ENCODE measurements at places on chromosomes 4 and X.

DNA sequence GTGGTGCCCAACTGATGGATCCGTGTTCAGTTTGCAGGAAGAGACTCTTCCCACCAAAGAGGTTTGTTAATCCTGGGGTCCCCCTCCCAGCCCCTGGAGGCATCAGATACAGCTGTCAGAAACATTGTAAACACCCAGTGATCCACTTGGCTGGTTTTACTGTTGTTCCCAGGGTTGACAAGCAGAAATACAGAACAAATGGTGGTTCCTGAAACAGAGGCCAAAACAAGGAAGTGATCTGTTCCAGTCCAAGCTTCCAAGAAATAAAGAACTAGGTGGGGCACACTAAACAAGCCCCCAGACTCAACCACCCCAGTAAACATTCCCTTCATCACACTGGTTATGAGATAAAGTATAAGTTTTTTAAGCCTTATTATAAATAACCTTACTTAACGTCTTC lies 1.4 kb downstream of the TMLHE start:
- DNase-seq = peak; percentile 0

DNA sequence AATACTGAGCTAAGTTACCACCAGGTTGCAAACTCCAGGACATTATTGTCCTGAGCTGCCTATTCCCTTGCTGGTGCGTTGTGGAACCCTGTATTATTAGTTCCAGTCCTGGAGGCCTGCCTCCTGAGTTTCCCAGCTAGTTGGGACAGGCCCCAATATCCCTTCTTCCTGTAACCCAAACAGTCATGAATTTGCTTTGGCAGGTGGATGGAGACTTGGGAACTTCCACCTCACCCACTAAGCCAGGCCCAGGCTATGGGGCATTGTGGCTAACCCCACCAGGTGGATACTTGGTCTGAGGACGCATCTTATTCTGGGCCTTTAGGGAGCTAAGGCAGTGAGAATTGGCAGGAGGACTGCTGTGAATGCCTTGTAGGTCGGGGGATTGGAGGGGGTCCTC lies 5.0 kb downstream of the RBM3 start:
- DNase-seq = no peak

- peak; percentile 11 for DNase-seq
Measured at GRCh38 chr4:102076622-102077021, 268.7 kb downstream of the SLC39A8 start.

- DNase-seq = peak; percentile 0
Measured at GRCh38 chrX:35351212-35351611, 408.6 kb downstream of the FAM47B start.

DNA sequence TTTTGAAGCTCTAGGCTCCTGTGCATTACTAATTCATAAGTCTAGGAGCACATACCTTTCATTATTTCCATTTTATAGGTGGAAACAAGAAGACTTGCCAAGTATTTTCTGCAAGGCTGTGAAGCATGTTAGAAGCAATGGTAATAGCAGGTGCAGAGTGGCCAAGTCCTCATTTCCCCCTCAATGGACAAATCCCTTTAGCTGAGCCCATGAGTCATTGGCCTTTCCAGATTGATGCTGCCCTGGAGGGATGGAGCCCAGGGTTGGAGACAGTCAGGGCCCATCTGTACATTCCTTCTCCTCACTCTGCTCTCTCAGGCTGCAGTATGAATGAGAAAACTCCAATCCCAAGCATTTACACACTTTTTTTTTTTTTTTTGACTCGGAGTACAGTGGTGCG lies 6.6 kb downstream of the MGST2 start:
- no peak for DNase-seq

- DNase-seq = no peak
Measured at GRCh38 chr4:7060346-7061150, 7.3 kb downstream of the GRPEL1 start.

DNA sequence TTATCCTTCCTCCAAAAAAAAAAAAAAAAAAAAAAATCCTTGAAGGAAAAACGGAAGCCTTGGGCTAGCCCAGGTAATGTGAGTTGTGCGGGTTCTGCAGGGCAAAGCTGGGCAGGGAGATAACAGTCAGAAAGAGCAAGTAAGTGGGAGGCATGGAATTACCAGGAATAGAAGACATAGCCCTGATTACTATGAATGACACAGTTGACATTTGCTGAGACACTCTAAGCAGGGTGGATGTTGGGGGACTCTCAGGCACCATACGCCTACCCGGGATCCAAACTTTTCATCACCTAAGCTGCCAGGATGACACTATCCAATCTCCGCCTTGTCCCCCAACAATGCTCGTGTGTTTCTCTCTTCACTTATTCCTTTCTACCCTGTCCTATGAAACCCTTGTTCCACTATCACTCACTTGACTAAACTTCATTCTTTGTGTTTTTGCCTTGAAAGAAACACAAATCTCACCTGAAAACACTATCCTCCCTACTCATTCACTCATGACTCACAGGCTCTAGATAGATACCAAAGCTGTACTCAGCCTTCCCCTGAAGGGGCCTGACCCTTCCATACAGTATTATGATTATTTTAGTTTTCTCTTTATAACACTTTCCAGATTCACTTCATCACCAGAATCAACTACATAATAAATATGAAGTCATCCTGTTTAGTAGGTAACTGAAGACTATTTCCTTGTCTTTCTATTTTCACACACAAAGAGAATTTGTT lies 158.4 kb downstream of the INPP4B start:
- no peak for DNase-seq

- no peak for DNase-seq
Measured at GRCh38 chrX:44770121-44770520, 73.7 kb upstream of the DUSP21 start.

DNA sequence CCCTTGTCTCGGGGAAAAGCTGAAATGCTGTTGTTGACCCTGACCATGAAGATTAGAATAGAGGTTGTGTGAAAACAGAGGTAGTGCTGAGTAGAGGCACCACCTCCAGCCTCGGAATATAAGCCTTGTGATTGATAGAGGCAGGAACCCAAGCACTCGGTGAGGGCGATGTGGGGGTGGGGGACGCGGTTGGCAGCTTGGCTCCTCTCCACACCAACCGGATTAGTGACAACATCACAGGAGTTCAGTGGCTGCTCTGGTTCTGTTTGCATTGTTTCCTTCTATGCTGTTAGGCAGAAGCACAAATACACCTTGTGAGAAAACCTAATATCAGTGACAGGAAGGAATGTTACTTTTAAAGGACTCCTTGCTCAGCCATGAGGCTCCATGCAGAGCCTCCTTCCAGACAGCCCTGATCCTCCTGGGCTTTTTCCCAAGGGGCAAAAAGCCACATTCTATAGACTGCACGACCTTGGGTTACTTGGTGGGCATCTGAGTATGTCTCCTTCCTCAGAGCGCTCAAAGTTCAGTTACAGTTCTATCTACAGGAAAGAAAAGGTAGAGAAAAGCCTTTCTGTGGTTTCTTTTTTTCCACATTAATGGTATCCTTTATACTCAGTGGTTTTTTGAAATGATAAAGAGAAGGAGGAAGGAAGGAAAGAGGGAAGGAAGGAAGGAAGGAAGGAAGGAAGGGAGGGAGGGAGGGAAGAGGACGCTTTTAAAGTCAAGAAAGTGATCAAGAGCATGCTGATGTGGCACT lies 150.4 kb upstream of the NOCT start:
- DNase-seq = no peak

GRCh38 chr4:81519856-81520255 lies 48.1 kb upstream of the RASGEF1B start:
- no peak for DNase-seq

DNA sequence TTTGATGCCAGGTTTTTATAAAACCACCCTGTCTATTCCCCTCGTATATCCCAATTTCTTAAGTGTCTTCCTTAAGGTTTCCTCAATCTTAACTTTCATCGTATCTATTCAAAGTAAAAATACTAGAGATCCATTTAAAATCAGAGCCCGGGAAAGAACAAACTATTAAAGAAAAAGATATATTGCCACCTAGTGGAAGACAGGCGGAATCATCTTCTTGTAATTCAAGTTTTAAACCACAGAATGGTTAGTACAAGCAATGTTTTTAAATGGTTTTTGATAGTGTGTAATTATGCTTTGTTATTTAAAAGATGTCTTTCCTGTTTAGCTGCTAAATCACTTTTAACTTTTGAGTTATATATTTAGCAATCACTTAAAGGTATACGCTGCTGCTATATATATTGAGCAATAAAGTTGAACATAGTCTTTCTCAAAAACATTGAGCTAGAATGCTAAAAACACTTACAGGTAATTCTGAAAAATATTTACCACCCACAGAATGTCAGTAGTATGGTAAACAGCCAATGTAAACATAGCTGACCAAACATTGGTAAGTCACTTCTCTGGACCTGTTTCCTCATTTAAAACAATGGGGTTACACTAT lies 18.2 kb downstream of the PRDM8 start:
- peak; percentile 63 for DNase-seq

- peak; percentile 22 for DNase-seq
Measured at GRCh38 chr4:125420526-125420925, 105.8 kb downstream of the FAT4 start.

GRCh38 chrX:136147976-136148375 lies 643 bp downstream of the FHL1 start:
- no peak for DNase-seq

GRCh38 chrX:2513121-2513664 lies 12.4 kb upstream of the DHRSX start:
- DNase-seq = no peak

- peak; percentile 60 for DNase-seq
Measured at GRCh38 chr4:147709999-147710398, 21.9 kb upstream of the ARHGAP10 start.

DNA sequence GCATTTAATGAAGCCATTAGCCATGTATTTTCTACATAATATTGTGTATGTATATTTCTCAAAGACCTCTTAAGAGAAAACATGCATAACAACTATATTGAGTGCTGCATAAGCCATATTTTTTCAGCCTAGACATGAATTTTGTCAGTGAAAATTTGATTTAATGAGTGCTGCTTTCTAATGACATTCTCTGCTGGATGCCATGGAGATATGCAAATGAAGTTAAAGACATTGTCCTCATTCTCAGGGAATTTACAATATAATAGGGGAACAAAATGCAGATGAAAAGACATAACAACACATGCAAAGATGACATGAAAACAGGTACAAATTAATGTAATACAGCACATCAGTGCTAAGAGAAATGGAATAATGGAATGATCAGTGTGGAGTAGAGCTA lies 118.7 kb downstream of the ATOH1 start:
- no peak for DNase-seq

GRCh38 chr4:124028182-124028581 lies 631.6 kb downstream of the SPRY1 start:
- peak; percentile 15 for DNase-seq

- no peak for DNase-seq
Measured at GRCh38 chr4:137688651-137689050, 156.4 kb upstream of the PCDH18 start.

GRCh38 chr4:138555584-138555983 lies 313.4 kb upstream of the SLC7A11 start:
- no peak for DNase-seq

Measured in mesenchymal stem cell (in vitro differentiated cells and primary cell).